ENCODE measurements at places on chromosomes 2 and 18.

- DNase-seq, result no peak
Measured at GRCh38 chr2:122022531-122022930, 267.1 kb downstream of the TSN start.

DNA sequence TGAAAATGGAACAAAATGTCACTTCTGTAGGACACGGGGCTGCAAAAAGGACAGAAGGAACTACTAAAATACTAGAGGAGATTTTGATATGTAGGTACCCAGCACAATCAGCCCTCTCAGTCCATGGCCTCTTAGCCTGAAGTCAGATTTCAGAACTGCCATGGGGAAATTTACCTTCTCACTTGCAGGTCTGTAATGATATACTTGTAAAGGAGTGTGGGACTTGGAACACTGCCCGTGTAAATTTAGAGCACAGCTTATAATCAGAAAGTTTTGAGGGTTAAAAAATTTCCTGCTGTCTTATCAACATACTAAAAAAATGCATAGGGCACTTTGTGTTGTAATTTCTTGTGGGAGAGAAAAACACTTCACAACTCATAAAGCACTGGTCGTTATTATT, 60.6 kb downstream of the ZEB2 start:
- no peak for DNase-seq

GRCh38 chr2:26165403-26165802, 7.5 kb upstream of the GAREM2 start:
- DNase-seq, result no peak

GRCh38 chr18:3599195-3599594, 149.2 kb downstream of the TGIF1 start:
- DNase-seq, result no peak

DNA sequence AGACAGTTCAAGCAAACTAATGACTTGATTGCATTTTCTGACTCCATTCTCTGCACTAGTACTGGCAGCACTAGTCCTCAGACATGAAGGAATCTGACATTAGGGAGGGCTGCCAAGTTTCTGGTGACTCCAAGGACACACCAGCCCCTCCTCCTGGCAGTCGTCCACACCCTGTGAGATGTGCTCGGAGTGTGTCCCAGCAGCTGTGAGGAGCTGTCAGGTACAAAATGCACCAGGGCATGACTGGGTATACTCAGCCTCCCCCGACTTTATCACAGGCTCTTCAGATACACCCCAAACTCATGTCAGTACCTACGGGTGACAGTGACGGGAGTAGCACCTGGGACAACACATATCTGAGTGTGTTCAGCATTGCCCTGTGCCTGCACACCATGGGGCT, 43.1 kb downstream of the EDAR start:
- no peak for DNase-seq

GRCh38 chr2:96859099-96859649, 1.4 kb upstream of the ANKRD39 start:
- DNase-seq, result no peak

- DNase-seq, result no peak
Measured at GRCh38 chr2:99841749-99842148, 300.6 kb downstream of the AFF3 start.
